ENCODE measurements at places on chromosomes 5 and 9.

- DNase-seq = no peak
Observed at GRCh38 chr5:156475182-156476157, 148.5 kb downstream of the SGCD start.

- no peak for DNase-seq
Observed at GRCh38 chr9:98403715-98404114, 148.3 kb upstream of the TBC1D2 start.

GRCh38 chr5:107456281-107456715 lies 214.4 kb downstream of the EFNA5 start:
- DNase-seq = no peak

DNA sequence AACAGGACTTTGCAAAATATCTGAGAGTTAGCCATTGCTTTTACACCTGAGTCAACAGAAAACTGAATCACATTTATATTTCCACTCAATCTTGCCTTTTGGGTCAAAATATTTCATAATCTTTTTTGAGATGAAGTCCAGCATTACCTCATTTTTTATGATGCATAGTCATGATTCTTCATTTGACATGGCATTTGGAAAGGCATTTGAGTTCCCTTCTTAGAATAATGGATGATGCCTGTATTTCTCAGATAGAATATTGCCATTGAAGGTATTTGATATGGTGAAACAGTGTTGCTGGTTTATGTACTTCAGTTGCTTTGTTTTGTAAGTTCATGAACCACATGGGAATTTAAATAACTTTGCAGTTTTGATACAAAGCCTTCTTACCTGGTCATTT lies 180.4 kb downstream of the PRR16 start:
- DNase-seq = no peak

DNA sequence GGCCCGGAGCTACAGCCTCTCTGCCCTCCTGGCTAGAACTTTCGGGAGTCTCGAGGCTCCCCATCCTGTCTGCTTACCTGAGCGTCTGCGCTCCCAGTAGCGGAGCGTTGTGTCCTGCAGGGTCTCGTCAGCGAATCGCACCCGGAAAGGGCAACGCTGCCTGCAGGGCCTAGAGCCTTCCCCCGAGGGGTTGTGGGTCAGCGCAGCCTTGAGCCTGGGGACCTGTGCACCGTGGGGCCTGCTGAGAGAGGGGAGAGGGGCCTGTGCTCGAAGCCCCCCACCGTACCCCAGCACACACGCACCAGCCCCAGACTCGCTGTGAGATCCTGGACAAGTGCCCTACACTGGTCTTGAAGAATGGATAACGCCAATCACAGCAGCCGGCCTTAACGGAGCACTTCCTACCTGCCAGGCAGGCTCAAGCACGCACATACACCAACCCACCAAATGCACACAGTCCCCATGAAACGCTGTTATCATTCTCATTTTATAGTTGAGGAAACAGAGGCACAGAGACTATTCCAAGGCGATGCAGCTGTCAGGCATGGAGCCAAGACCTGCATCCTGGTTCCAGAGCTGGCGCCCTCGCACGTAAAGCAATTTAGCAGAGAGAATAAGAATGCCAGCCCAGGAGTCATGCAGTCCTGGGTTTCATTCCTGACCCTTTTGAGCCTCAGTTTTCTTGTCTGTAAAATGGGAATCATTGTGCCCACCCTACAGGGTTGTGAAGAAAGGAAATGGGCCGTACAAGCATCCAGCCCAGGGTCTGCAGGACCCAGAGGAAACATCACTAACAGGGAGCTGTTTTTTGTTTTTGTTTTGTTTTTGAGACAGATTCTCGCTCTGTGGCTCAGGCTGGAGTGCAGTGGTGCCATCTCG lies 5.3 kb downstream of the C9orf50 start:
- DNase-seq = no peak

- no peak for DNase-seq
Observed at GRCh38 chr9:21070906-21071305, 6.8 kb downstream of the IFNB1 start.

GRCh38 chr5:113035096-113035495 lies 58.5 kb downstream of the DCP2 start:
- no peak for DNase-seq

DNA sequence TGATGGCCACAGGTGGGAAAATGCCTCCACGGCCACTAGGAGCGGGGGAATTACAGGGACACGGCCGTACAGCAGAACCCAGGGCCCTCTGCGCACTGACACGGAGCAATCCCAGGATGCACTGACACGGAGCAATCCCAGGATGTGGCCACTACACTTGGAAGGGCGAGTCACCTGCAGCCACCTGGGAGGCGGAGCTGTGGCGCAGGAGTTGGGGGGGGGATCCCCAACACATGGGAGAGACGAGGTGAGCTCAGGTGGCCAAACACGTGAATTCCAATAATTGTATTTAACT lies 6.8 kb downstream of the CLPTM1L start:
- no peak for DNase-seq

DNA sequence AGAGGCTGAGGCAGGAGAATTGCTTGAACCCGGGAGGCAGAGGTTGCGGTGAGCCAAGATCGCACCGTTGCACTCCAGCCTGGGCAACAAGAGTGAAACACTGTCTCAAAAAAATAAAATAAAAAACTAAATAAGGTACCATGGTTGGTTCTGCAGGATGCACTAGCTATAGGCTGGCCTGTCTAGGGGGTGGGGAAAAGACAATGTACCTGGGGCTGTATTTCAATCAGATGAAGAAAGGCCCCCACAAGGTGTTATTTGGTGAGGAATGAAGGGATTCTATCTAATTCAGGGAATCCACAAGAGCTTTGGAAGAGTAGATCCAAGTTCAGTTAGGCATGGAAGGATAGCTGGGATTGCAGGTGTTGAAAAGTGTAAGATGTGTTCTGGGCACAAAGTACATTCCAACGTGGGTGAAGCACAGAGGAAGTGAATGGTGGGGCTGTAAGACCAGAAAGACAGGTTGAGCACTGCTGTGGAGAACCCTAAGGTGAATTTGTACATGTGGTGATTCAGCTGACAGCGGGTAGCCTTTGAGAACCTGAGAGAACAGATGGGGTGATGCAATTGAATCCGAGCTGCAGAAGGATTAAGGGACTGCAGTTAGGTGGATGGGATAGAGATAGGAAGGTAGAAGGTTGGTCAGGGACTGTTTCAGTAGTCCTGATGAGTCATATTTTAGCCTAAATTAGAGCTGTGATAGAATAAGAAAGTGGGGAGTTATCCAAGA lies 71.8 kb downstream of the CAST start:
- no peak for DNase-seq

- DNase-seq = no peak
Observed at GRCh38 chr9:21326526-21327139, 8.6 kb downstream of the KLHL9 start.

GRCh38 chr5:61461926-61462325 lies 129.9 kb downstream of the ZSWIM6 start:
- no peak for DNase-seq

DNA sequence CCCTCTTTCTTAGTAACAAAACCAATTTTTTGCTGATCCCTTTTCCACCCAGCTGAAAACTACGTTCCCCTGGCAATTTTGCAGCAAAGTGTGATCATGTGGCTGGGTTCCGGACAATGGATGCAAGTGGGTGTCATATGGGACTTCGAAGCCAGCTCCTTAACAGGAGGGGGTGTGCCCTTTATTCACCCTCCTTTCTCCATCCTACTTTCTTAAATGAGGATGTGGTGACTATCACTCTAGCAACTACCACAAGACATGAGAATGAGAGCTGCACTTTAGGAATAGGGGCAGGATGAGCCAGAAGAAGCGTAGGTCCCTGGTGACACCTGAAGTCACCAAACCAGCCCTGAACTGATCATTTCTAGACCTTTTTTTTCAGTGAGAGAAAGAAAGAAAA lies 58.9 kb downstream of the IRF1 start:
- no peak for DNase-seq

DNA sequence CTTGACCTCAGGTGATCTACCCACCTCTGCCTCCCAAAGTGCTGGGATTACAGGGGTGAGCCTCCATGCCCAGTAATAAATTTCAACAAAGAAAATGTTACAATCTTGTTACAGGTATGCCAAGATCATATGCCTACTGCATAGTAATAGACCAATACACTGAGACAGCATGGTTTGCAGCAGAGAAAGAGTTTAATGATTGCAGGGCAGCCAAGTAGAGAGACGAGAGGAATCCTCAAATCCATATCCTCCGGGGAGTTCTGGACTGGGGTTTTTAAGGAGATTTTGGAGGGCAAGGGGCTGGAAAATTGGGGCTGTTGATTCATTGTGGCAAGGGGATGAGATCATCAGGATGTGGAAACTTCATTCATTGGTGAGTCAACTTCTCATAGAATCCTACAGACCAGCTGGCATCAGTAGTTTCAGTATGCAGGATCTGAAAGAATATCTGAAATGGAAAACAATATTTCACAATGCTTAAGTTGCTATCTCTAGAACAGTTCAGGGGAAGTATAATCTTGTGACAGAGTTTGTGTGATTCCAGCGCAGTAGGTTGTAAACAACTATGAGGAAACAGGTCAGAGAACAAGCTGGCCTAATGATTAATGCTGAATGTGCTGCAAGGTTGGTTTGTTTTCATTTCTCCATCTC lies 14.8 kb upstream of the TUT7 start:
- DNase-seq = no peak

DNA sequence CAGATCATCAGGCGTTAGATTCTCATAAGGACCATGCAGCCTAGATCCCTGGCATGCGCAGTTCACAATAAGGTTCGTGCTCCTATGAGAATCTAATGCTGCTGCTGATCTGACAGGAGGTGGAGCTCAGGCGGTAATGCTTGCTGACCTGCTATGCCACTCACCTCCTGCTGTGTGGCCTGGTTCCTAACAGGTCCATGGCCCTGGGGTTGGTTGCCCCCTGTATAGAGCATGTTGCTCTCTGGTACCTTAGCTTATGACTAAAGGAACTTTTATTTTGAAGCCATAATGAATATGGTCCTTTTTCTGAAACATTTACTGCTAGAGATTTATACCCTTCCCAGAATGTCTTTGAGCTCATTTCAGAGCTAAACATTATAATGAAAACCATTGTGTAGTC lies 3.1 kb downstream of the MAN2A1 start:
- no peak for DNase-seq

DNA sequence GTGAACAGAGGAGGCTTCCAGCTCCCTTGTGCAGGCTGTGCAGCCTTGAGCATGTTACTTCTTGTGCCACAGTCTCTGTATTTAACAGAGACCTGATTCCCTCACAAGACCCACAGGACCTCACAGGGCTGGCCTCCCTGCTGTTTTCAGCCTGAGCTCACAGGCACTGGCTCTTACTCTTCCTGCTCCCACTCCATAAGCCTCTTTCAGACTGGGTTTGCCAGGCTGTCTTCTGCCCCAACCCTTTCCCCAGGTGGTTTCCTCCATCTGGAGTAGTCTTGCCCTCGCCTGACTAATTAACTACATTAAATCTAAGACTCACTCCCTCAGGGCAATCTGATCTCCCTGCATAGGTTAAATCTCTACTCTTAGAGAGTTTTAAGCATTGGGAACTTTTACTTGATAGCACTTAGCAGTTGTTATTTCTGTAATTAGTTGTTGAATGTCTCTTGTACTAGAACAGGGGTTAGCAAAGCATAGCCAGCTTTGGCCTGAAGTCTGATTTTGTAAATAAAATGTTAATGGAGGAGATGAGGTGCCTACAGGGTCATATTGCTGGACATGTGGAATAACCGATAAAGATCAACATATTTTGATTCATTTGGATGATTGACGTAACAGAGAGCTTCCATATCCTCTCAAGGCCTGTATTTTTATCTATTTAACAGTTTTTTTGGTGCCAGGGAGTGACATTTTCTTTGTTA lies 28.6 kb upstream of the SPATA31E1 start:
- DNase-seq = no peak

DNA sequence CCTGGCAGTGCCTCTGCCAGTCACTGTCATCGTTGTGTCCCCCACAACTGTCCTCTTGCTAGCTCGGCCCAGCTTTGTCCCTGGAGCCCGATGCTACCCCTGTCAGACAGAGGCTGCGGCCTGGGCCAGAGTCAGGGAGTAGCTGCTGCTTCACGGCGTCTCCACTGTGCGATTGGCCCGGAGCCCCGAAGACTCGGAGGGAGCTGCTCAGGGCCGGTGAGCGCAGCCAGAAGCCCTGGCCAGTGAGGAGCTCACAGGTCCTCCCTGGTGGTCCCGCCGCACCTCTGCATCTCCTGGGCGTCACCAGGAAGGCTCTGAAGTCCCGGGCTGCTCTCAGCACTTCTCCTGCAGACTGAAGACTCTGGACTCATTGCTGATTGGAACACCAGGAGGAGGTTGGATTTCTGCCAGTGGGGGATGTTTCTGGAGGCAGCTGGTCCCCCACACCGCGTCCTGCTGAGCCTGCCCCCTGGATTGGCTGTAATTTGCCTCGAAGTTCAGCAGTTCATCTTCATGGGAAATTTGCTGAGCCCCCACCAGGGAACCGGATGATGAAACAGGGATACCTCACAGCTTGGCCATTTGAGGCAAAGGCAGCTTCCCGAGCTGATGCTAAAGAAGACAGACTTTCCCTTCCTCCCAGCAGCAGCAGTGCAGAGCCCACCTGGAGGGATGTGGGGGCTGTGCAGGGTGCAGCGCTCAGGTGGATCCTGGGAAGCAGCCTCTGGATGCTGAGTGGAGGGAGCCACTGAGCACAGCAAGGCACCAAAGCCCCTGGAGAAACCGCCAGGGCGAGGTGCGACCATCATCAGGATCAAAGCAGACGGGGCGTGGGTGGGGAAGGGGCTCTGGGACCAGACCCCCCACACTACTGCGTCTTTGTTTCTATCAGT lies 45.6 kb downstream of the USP20 start:
- no peak for DNase-seq

DNA sequence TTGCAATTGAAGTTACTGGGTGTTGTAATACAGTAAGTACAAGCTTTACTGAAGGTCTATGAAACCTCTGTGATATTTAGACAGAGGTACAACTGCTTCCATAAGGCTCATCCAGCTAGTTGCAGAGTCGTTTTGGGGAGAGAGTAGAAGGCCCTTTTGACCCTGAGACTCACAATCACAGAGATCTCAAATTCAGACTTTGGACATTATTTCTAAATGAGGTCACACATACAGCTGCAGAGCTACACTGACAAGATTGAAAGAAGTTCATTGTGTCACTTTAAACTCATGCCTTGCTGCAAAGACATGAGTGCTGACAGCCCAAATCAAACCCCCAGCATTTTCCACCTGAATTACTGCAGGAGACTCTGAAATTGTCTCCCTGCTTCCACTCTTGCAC lies 205.9 kb upstream of the TMEM161B start:
- DNase-seq = no peak

- DNase-seq = no peak
Observed at GRCh38 chr5:178420354-178420781, 169.8 kb downstream of the COL23A1 start.

DNA sequence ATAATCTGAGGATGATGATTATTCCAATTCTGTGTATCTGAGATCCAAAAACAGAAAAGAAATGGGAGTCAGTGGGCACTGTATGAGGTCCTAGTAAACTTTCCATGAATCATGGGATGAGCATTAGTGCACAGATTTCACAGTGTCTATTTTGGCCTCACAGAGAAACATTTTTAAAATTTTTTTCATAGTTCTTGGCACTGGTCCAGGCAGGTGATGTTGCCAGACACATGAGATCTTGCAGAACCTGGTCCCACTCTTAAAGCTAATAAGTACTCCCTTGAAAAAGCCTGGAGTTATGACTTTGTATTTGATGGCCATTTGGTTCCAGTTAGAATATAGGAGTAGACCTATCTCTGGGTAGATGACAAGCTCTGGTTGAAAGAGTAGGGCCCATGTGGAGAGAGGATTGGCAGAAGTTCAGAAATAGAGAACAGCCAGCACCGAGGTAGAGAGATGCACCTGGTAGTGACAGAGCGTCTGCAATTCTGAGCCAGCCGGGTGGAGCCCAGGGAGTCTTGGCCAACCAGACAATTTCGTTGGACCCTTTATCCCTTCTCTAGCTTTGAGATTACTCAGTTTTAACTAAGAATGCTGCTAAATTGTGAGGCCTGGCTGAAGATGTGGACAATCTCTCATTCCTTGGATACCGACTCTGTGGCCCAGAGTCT lies 6.3 kb upstream of the TNFSF15 start:
- DNase-seq = no peak
